ENCODE measurements at places on chromosomes 13 and 19.
A peak's percentile ranks its signal among the peaks of the same experiment; 100 is the strongest.

- no peak for DNase-seq
Measured at GRCh38 chr13:40570930-40571329, 95.5 kb downstream of the FOXO1 start.

DNA sequence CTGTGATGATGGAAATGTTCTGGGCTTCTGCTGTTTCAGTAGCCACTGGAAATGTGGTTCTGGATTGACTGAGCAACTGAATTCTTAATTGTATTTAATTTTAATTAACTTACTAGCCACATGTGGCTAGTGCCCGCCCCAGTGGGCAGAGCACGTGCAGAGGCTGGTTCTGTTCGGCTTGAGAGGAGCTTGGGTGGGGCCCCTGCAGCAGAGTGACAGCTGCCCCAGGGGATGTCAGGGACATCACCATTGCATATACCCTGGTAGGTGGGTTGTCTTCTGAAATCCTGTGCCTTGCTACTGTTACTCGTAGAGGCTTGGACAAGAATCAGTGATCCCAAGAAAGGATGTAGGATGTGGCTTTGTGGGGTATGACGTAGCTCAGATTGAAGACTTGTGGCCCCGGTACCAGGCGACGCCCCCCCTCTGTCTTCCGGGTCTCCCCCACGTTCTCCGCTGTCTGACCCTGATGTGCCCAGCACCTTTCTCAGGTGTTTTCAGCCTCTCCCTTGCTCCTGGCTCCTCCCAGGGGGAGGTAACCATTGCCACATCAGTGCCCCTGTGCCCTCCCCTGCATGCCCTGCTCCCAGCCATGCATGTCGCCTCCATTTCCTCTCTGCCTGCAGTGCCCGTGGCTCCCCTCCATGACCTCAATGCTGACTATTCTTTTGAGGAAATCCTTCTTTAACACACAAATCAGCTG lies 102.6 kb upstream of the RNF113B start:
- DNase-seq: no peak

DNA sequence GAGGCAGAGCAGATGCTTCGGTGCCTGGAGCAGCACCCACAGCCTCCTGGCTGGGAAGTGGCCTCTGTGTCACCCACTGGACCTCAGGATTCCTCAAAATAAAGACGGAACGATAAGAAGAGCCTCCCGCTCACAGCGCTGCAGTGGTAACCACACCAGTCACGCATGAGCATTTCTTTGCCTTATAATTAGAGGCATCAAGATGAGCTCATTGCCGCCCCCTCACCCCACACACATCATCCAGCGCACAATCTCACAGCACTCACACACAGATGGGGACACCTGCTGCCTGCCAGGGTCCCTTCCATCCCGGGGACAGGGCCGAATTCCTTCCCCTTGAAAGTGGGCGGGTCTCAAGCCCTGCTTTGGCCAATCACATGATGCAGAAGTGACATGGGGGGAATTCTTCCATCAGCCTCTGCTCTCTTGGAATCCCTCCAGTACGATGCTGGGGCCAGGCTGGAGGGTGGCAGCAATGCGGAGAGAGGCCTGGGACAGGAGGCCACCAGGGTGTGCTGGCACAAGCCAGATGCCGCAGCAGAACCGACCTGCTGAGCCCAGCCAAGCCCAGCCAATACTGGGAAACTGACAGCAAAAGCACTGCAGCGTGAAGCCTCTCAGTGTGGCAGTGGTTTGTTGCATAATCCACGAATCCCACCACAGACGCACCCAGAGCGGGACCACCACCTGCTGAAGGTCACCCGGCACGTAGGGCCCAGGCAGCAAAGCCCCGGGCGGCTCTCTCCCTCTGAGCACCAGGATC lies 16.0 kb downstream of the PIP5K1C start:
- DNase-seq: no peak

DNA sequence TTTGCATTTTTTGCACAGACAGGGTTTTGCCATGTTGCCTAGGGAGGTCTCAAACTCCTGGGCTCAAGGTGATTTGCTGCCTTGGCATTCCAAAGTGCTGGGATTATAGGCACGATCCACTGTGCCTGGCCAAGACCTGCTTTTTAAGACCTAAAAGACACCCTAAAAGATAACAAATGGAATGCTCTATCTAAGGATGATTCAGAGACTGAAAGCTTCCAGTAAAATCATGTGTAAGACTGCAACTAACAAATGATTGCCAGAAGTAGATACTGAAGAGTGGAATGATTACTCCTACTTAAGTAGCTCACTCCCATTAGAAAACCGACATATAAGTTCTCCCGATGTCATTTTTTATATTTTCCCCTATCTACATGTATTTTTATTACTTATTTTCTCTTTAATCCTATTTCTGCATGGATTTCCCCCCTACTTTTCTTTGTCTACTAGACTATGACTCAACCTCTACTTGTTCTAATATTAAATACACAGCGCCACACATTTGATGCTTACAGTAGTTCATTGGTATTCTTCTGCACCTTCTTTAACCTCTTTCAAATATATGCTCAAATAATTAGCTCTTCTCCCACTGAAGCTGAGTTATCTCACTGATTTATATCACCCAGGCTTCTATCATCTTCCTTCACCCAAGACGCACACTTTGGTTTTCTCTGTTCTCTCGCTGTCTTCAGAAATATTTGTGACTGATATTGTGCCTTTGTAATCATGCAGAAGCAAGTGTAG lies 32.2 kb upstream of the KLF12 start:
- no peak for DNase-seq

GRCh38 chr13:112446347-112446861 lies 70.2 kb downstream of the SPACA7 start:
- DNase-seq: peak; percentile 28

GRCh38 chr19:4173479-4174212 lies 8.7 kb downstream of the SIRT6 start:
- DNase-seq: no peak

DNA sequence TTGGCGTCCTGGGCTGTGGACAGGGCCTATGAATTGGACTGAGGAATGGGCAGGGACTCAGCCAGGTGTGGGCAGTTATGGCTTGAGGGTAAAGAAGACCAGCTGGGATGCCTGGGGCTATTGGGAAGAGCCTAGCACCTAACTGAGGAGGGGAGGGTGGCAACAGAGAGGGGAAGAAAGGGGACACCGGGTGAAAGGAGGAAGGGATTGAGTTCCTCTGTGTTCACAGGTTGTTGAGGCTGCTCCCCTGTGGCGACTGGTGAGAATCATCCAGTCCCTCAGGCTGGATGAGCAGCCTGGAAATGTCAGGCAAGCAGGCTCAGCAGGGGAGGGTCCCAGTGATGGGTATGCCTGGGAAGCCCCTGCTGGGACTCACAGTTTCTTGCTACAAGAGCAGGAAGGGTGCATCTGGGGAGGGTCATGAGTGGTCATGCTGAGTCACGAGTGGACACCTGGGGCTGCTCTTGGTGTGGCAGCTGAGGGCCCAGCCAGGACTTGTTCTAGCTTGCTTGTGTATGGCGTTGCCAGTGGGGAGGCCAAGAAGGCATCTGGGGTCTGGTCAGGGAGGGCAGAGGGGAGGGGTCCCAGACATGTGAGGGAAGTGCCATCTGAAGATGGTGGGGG lies 1.4 kb downstream of the ZNF324 start:
- no peak for DNase-seq

- DNase-seq: no peak
Measured at GRCh38 chr13:35475960-35476943, at the start of gene MAB21L1. Gene MAB21L1, minus strand, starts transcription at chr13:35476689. Its CDS starts 551 bp downstream, at chr13:35476138.

- DNase-seq: peak; percentile 54
Measured at GRCh38 chr19:51127755-51128154, 3.0 kb downstream of the SIGLEC9 start.

Data from activated effector memory CD4-positive, alpha-beta T cell treated with anti-CD3 and anti-CD28 coated beads, Interleukin-2, amount 50 U/mL, for 16 hours (primary cell).